ENCODE measurements at places on chromosomes 5 and 9.
A peak's percentile ranks its signal among the peaks of the same experiment; 100 is the strongest.

DNA sequence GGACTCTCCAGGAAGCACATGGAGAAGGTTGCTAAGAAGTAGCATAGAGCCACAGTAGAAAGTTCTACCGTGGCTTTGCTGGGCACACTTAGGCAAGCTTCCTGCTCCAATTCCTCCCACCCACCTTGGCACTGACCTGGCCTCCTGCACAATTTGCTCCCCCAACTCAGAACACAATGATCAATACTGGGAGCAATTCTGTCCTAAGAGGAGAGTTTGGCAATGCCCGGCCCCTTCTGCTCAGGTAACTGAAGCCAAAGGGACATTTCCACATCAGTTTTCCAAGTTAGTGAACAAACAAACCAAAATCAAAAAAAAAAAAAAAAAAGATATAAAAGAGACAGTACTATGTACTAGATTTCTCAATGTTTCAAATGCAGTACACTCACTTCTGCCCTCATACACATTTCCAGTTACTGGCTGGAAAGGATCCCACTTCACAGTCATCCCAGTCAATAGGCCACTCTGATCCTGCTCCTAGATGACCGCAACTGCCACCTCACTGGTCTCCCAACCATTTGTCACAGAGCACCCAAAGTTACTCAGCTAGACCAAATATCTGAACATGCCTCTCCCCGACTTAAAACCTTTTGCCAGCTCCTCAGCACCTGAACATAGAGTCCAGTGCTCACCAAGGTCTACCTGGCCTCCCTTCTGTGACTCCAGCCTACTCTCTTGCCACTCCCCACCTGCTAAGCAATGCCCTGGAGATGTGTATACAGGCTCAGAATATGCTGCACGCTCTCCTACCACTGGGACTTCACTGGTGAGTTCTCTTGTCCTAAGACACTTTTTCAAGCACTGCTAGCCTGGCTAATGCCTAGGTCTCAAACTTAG, 21.3 kb downstream of the ABCA1 start:
- no peak for DNase-seq

GRCh38 chr5:91141642-91142041, 241.5 kb downstream of the ARRDC3 start:
- no peak for DNase-seq

DNA sequence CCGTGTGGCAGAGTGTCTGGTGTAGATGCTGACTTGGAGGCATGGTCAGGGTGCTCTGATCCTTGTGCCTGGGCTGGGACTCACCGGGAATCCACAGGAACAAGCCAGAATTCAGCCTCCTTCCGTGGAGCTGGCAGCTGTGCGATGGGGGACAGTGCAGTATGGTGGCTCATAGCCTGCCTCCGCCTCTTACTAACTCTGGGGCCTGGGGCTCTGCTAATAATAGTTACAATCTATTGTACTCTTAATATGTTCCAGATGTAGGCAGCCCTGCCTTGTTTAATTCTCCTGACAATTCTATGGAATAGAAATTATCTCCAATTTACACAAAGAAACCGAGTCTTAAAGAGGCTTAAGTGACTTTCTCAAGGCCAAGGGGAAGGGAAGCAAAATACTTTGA, 77.6 kb downstream of the PCDH1 start:
- DNase-seq: no peak

- DNase-seq: peak; percentile 73
Measured at GRCh38 chr5:177454397-177455035, 7.9 kb downstream of the PRR7 start.

- DNase-seq: no peak
Measured at GRCh38 chr9:125276771-125277170, 15.1 kb downstream of the GAPVD1 start.

DNA sequence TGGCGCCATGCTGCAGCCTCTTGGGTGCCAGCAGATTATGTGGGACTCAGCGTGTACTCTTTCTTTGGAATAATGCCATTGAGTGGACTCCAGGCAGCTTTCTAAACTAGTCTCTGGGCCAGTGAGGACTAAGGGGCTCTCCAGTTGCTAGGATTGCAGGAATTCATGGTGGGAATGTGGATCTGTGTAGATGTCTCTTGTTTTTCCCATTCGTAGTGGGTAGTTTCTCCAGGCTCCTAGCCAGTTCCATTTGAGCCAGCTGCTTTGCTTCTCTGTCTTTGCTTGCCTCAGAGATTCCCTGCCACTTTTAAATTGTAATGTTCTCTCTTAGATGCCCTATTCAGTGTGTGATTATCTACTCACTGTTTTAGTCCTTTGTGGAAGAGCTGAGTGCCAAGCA, 42.6 kb downstream of the SLF1 start:
- DNase-seq: peak; percentile 3

DNA sequence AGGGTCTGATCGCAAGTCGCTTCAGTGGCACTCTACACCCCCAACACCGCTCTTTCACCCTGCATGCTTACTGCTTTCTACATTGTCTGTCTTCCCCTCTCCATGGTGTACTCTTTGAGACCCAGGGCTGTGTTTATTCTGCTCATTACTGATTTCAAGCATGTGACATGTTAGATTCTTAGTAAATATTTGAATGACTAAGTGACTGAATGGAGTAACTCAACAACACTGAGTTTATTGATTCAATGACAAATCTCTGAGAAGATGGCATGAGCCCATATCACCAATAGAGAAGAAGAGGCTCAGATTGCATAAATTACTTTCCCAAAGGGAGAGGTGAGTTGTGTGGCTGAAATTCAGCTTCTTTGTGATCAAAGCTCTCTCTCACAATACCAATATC, 89.7 kb upstream of the OSMR start:
- no peak for DNase-seq

- no peak for DNase-seq
Measured at GRCh38 chr5:179312557-179313235, 32.6 kb downstream of the ADAMTS2 start.

DNA sequence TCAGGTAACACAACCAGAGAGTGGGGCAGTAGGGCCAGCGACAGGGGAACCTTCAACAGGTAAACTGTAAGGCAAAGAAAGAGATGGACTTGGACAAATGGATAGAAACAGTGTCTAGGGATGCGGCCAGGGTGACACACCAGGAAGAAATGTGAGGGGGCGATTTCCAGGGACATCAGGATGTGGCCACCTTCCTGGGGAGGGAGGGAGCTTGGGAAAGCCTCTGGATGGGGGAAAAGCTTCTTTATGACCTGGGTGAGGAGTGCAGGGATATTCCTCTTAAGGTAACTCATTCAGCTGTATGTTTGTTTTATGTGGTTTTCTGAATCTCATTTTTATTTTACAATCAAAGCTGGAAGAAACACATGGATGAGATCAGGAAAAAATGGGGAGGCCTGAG, 11.9 kb upstream of the NXNL2 start:
- DNase-seq: no peak

DNA sequence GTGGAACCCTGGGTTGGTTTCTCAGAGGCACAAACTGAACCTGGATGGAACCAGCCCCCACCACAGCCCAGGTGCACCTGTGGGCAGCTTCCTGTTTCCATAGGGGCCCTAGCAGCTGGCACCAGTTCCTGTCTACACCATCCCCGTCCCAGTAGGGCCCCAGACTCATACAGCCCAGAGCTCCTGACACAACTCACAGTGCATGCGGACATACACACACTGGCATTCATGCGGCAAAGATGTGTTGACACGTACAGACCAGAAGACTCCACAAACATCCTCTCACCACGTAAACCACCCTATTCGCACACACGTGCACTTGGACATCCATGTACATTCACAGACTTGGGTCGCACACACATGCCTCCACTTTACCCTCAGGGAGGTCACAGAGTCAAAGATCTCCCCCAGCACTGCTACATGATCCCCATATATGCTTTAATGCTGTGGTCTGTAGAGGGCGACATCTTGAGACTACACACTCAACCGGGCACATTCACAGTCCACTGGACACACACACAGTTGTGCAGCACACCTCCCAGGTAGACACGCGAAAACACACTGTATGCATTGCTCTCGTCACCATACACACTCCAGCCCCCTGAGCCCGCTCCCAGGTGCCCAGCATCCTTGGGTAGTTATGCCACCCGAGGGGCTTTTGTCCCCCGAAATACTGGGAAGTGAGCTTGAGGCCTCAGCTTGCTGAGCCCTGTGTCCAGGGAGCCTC, 22.4 kb downstream of the CXXC5 start:
- peak; percentile 76 for DNase-seq

DNA sequence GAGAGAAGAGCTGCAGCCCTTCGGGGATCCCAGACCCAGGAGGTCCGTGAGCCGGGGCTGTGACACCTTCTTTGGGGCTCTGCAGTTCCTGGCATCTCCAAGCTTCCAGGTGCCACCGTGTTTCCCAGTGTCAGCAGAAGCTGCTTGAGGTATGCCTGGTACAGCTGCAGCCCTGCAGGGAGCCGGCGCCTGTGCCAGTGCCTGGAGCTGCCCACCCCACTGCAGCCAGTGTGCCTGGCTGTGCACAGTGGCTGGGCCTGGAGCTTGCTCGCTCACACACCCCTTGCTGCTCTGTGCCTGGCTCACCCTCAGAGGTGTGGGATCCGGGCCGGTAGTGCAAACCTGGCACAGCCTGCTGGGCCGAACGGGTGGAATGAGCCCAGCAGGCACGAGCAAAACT, 65.5 kb downstream of the NACC2 start:
- no peak for DNase-seq

DNA sequence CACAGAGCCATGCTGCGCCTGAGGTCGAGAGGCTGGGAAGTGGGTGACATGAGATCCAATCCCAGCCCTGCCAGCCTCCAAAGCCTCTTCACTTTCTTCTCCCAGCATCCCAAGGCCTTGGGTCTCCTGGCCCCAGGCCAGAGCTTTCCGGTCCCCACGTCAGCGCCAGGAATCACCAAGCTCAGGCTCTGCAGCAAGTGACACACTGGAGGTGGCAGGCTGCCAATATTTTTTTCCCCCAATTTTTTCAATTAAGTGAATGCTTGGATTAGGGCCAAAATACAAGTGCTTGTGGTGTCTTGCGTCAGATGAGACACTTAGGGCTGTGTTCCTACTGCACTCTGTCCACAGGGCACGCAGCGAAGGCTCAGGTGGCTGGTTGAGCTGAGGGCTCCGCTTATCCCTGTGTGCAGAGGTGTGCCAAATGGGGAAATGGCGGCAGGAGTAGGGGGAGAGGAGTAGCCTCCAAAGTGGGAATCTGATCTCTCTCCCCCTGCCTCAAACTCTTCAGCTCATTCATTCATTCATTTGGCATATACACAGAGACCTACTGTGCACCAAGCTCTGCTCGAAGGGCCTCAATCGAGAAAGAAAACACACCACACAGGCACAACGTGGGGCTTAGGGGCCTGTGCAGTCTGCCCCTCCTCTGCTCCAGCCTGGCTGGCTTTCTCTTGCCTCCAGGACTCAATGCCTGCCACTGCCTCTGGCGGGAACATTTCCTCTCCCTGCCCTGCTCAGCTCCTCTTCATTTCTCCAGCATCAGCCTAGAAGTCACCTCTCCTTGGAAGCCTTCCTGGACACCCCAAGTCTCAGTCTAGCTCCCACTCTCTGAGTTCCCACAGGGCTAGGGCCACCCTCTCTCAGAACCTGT, 16.6 kb downstream of the SH3PXD2B start:
- peak; percentile 76 for DNase-seq

DNA sequence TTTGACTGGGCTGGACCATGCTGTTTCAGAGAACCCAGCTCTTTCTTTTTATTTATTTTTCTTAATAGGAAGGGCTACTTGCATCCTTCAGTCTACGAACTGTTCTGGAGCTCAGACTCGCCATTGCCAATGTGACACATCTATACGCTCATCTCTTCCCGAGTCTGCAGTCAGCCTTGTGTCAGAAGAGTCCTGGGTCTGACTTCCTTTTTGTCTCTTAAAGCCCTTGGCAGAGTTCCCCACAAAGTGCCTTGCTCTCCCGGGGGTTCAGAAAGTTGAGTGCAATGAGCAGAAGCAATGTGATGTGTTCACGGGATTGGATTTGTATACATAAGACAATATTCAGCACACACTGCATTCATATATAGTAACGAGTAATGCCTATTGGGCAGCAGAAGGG, 140.4 kb downstream of the ATPSCKMT start:
- no peak for DNase-seq

DNA sequence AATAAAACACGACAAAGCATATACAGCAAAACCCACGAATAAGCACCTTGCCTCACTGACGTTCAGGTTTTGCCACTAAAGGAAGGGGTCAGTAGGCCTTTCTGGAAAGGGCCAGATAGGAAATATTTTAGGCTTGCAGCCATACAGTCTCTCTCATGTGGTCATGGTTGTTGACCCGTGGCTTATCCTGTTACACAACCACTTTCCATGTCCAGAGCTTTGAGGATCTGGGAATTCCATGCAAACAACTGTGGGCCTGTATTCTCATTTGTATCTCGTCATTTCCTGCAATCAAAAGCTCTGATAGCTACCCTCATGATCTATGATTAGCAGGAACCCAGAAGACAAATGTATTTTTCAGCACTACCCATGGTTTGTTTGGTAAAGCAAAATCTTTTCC, 108.3 kb downstream of the DRD1 start:
- DNase-seq: no peak

- no peak for DNase-seq
Measured at GRCh38 chr9:27800159-27800558, 226.9 kb upstream of the C9orf72 start.

DNA sequence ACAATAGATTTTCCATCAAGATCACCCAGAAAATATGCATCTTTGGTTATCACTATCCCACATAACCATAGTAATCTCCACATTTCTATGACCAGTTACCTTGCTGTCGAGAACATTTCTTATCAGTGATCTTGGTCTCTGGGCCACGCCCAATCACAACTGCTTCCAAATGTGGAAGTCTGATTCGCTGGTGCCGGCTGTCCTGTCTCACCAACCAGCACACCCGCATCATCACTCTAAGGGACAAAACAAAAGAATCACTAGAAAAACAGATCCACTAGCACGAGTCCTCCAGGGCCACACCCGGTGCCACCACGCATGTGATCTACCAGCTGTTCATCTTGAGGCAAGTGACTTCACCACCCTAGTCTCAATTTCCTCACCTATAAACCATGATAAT, 11.8 kb downstream of the APTX start:
- DNase-seq: no peak

DNA sequence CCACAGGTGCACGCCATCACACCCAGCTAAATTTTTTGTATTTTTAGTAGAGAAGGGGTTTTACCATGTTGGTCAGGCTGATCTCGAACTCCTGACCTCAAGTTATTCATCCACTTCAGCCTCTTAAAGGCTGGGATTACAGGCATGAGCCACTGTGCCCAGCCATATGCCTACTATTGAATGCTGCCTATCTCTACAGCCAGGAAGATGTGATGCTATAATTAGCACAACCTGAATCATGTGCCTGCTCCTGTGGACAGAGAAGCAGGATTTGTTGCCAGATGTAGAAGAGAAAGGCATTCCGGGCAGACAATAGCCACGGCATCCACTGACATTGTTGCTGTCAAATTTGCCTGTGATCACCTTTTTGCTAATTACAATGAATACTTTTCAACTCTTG, 24.4 kb upstream of the MLLT3 start:
- no peak for DNase-seq

DNA sequence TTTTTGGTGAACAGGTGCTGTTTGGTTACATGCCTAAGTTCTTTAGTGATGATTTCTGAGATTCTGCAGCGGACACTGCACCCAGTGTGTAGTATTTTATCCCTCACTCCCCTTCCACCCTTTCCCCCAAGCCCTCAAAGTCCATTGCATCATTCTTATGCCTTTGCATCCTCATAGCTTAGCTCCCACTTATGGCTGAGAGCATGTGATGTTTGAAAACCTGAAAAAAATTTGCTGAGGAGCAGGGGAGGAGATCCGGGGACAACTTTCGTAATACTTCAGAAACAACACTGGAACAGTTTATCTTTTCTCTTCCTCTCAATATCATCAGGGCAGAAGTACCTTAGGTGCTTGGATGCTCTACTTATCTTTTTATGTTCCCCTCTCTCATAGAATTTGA, 226.4 kb downstream of the ADAMTS6 start:
- no peak for DNase-seq

GRCh38 chr5:135119481-135119880, 85.5 kb upstream of the PITX1 start:
- peak; percentile 39 for DNase-seq
